ENCODE measurements at places on chromosomes 6 and 20. TPM values are rescaled to one million over a fixed set of nuclear protein-coding genes. Genes with fewer than 3 reads are reported as not detected.

DNA sequence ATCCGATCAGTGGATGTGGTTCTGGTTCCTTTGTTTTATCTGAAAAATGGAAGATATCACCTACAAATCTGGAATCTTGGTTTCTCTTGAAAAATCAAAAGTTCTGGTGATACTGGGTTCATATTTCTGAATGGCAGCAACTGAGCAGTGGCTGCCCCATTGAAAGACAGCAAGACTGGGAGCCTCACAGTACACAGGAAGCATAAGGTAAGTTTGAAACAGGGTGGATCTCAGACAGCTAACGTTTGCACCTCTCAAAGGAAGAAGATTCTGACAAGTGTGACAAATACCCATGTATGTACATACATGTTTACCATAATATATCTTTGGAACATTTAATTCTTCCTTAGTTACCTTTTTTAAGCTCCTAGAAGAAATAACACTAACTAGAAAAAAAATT lies at the start of gene SAMD3:
Gene SAMD3, minus strand, starts transcription at position 177 of the 400 bp plus-strand sequence. CDS start 7,678 bp downstream, outside the sequence.
- DNase-seq, result no peak

- DNase-seq, result no peak
Measured at GRCh38 chr20:45823949-45824835, 2.9 kb downstream of the TNNC2 start.

DNA sequence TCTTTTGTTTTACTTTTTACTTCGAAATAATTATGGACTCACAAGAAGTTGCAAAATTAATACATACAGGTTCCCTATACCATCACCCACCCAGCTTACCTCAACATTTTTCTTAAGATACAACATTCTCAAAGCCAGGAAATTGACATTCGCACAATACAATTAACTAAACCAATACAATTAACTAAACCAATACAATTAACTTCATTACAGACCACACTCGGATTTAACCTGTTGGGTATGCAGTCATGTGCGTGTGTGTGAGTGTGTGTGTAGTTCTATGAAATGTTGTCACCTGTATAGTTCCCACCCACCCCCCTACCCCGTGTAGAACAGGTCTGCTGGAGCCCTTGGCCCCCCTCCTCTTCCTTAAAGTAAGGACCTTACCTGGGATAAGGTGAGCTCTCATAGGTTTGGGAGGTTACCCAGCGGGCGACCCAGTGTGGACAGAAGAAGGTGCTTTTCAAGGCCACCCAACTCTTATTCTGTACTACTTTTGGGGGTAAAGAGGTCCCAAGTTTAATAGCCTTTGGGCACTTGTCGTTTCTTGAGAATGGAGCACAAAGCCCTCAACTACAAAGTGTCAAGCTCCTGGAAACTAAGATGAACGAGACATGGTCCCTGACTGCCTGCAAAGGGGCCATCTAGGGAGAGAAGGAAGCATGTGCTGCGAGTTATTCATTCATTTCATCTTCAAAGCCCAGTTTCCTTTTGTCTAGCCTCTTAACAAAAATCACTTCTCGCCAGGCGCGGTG lies 544 bp upstream of the STK38 start:
- no peak for DNase-seq

GRCh38 chr6:1031720-1032119 lies 280.2 kb upstream of the FOXQ1 start:
- no peak for DNase-seq

GRCh38 chr6:3451498-3451897 lies 5.4 kb downstream of the SLC22A23 start:
- no peak for DNase-seq

- DNase-seq, result no peak
Measured at GRCh38 chr6:105382958-105383357, 19.9 kb downstream of the PREP start.

DNA sequence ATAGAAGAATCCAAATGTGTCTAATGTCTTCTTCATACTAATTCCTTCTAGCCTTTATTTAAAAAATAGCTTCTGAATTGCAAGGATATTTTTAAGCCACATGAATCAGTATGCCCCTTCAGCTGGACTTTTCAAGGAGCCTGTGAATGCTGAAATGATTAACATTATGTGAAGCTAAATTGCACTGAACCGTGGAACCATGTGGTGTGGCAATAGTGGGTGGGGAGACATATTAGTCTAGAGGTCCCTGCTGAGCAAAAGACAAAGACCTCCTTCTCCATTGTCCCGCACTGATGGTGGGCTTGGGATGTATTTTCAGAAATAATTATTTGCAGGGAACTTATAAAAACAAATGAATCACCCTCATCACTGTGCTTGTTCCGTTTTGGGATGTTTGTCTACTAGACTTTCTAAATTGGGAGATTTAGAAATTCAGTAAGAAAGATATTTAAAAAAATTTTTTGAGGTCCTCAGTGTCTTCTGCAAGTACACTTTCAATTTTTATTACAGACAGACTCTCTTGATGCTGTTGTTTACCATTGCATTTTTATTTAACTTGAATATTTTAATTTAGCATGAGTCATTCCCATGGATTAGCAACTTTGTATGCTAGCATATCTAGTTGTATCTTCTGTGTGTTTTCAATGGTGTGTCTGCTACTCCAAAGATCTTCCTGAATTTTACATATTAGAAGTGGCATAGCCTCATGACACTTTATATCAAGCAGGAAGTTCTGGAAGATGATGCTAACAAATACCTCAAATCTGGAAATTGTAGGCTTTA lies 238.1 kb downstream of the LAMA2 start:
- no peak for DNase-seq

DNA sequence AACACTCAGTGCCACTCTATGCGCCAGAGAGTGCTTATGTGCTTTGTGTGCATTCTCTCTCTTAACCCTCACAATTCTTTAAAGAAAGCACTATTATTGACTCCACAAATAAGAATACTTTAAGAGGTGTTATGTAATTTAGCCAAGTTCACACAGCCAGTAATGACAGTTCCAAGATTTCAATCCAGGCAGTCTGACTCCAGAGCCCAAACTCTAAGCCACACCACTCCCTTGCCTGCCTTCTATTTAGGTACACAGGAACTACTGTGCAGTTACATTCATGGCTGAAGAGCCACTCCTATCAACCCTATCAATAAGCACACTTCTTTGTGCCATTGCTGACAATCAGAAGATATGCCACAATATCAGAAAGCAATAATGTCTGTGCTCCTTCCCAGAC lies 93.3 kb downstream of the PTPRK start:
- no peak for DNase-seq

GRCh38 chr6:129469070-129469662 lies 240.8 kb downstream of the ARHGAP18 start:
- DNase-seq, result no peak

RRAGD gene
- total RNA-seq, result 15.9 TPM

SEMG1 gene
- total RNA-seq, result not detected

VGLL2 gene
- not detected for total RNA-seq

SLC16A10 gene
- total RNA-seq, result 8.3 TPM

C20orf144 gene
- total RNA-seq, result 0.37 TPM

C20orf141 gene
- total RNA-seq, result not detected

HLA-DQB2 gene
- total RNA-seq, result 1.8 TPM
